ENCODE measurements at places on chromosomes 7 and 10.

DNA sequence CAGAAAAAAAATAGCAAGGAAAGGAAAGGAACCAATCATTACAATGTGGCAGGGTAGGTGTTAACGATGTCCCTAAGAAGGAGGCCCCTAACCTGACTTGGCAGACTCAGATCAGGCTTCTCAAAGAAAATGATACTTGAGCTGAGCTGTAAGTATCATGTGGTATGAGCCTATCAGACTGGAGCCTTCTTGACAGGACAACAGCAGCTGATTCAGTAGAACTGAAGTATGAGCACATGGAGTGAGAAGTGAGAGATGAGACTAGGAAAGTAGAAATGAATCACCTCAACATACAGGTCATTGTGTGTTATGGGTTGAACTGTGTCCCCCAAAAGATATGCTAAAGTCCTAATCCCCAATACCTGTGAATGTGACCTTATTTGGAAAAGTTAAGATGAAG is 66.3 kb downstream of the MTERF1 start:
- DNase-seq: no peak

DNA sequence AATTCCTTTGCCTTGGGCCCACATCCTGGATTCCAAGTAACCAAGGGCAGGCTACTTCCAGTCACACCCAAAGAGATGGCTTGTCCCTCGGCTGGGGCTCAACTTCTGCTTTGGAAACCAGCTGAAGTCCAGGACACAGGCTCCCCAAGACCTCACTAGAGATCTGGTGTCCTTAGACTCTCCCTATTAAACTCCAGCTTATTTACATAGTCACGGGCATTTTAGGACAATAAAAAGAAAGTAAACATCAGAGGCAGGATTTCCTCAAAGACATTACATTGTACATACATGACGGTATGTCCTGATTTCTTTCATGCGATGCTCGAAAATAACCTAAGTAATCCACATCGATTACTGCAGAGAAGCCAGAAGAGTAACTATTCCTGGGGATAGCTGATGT is 461.5 kb upstream of the C7orf33 start:
- no peak for DNase-seq

GRCh38 chr7:12802070-12802469 is 114.6 kb downstream of the ARL4A start:
- no peak for DNase-seq

DNA sequence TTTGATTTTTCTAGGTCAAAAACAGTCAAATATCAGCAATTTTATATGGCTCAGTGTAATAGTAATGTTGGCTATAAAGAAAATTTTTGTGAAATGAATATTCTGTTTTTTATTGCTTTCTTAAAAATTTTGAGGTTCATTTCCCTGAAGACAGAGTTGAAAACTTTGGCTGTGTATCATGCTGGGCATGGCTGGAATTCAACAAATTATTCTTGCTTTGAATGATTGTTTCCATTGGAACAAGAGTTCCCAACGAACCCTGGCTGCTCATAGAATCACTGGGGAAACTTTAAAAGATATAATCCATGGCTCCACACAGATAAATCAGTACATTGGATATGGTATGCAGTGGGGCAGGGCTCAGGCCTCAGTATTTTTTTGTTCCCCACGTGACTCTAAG is 118.6 kb downstream of the PLCE1 start:
- DNase-seq: no peak

- no peak for DNase-seq
Measured at GRCh38 chr7:119842786-119843185, 430.2 kb upstream of the KCND2 start.

- DNase-seq: no peak
Measured at GRCh38 chr10:47404446-47404845, 20.4 kb upstream of the ZNF488 start.

- DNase-seq: peak; percentile 98
Measured at GRCh38 chr10:102776779-102777456, 33.2 kb downstream of the WBP1L start.

- no peak for DNase-seq
Measured at GRCh38 chr7:133165529-133165928, 83.6 kb upstream of the CHCHD3 start.

DNA sequence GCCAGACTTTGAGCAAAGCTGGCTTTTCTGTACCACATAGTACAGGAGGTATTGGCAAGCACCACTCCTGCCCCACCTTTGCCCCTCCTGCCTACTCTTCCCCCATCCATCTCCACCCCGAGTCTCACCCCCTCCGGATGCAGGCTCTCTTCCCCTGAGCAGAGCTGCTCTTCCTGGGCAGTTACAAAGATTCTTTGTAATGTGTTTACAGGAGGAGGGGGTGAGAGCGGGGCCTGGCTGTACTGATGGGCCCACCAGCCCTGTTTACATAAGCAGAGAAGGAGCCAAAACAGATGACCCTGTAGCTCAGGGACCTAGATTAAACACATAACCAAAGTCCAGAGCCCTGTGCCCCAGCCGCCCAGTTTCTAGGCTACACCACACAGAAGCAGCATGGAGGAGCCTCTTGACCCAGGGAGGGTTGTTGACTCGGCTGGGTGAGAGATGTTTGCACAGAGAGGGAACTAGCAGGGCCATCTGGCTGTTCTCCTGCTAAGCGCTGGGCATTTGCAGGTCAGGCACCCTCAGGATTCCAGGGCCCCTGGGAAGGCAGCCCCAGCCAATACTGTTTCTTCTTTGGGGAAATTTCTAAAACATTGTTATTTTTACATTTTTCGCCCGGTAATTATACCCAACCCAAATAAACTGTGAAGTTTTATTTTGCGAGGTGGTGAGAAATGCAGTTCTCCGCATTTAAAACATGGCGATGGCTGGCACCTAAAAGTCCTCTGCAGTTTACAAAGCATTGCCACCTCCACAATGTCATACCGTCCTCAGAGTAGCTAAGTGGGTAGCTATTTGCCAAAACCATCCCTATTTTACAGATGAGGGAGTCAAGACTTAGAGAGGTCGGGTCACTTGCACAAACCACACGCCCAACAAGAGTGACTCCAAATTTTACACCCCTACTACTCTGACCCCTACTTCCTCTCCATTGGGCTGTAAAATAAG is 11.4 kb upstream of the ZKSCAN1 start:
- no peak for DNase-seq

DNA sequence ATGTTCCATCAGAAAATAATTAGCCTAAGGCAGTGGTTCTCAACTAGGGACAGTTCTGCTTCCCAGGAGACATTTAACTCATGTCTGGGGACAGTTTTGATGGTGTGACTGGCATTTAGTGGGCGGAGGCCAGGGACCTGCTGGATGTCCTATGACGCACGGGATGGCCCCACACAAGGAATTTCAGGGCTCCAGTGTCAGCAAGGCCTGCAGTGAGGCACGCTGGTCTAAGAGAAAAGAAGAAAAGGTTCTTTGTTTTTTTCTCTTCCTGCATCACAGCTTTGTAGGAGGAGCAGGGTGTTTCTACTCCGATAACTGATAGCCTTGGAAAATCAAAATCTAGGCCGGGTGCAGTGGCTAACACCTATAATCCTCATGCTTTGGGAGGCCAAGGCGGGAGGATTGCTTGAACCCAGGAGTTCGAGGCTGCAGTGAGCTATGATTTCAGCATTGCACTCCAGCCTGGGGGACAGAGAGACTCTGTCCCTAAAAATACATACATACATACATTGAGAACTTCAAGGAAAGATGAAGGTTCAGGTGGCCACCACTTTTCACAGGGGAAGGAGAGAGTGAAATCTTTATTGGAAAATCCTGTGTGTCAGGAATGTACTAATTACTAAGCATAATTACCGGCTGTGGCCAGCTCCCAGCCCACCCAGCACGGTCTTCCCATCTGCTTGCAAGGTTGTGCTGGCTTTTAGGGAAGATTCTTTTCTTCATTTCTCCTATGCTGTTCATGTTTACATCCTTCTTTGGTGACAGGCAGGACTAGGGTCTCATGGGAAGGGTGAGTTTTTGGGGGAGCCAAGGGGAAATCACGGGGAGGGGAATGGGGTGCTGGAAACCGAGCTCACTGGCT is 150.4 kb downstream of the ACTR3B start:
- DNase-seq: no peak

- no peak for DNase-seq
Measured at GRCh38 chr10:127275272-127275671, 78.9 kb upstream of the INSYN2A start.

GRCh38 chr7:7188091-7188490 is 5.7 kb downstream of the C1GALT1 start:
- no peak for DNase-seq

- no peak for DNase-seq
Measured at GRCh38 chr10:119421891-119422681, 120.4 kb downstream of the RGS10 start.

- DNase-seq: no peak
Measured at GRCh38 chr7:34011017-34011695, 105.8 kb downstream of the BMPER start.

DNA sequence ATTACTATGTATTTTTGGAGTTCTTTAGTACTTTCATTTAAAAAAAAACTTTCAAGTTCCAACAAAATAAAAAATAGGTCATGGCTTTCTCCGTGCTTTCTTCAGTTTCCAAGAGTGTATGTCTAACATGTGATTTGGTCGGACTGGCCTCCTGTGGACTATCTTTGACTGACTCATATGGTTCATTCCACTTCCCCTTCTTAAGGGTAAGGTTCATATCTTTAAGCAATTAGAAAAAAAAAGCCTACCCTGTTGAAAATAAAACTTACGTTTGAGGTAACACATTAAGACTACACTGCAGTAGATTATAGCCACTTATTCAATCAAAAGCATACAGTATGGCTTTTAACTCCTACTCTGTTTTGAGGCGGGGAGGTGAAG is 112.8 kb upstream of the AHR start:
- DNase-seq: peak; percentile 17

DNA sequence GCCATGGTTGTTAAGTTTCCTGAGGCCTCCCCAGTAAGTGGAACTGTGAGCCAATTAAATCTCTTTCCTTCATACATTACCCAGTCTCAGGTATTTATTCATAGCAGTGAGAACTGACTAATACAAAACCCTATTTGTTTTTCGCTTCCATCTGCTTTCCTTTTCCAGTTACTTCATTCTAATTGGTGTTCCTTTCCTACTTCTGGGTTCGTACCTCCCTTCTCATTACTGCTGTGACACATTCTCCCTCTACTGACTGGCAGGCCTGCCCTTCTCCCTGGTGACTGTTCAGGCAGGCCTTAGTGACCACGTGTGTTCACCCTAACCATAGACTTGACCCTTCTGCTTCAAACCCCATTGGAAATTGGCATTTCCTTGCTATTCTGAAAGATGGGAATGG is 37.7 kb downstream of the MTURN start:
- no peak for DNase-seq

DNA sequence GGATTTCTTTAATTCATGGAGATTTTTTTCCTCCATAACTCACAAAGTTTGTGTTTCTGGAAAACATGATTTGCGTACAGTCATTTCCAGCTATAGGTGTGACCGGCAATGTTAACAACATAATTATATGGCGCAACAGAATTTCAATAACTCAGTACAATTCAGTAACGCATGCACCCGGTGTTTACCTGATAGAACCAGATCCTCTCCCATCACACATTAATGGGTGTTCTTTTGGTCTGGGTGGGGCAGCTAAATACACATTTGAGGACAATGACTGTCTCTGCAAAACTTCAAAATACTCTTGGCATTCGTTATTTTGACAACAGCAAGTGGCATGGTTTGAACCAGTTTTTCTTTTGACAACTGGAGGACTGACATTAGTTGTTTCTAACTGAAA is 102.3 kb downstream of the KLF6 start:
- DNase-seq: no peak

- DNase-seq: no peak
Measured at GRCh38 chr10:26628395-26628794, 69.1 kb upstream of the PDSS1 start.

- DNase-seq: no peak
Measured at GRCh38 chr10:120514035-120514620, 57.1 kb downstream of the PLPP4 start.

Measured in non-pigmented ciliary epithelial cell (primary cell).